Cortex of kidney (tissue), 1 donor: ENCODE measurements at places on chromosomes 2 and 18.

DNA sequence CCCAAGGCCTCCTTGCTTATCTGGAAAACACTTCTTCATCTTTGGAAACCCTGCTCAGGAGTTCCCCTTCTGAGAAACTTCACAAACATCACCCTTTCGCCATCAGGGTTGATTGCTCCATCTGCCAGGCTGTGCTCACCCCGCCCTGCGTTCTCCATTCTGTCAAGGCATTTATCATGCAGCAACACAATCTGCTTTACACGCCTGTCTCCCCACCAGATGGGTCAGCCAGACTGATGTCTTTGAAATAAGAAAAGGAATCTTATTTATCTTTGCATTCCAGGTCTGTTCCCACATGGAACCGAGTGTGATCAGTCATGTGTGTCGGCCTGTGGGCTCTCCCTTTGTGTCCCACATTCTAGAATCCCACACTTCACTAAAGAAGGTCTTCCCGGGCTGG, 110.0 kb upstream of the ARL4C start:
- DNase-seq, result no peak

DNA sequence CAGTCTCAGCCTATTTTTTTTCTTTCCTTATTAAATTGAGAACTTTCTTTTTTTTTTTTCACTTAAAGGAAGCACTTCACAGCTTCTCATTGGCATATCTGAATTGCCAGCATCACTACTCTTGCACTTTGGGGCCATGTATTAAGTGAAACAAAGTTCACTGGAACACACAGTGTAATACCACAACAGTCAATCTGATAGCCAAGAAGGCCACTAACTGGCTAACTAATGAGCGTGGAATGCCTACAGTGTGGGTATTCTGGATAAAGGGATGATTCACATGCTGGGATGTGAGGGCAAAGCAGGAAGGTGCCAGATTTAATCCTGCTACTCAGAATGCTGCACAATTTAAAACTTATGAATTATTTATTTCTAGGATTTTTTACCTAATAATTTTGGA, 11.7 kb upstream of the C18orf63 start:
- no peak for DNase-seq

DNA sequence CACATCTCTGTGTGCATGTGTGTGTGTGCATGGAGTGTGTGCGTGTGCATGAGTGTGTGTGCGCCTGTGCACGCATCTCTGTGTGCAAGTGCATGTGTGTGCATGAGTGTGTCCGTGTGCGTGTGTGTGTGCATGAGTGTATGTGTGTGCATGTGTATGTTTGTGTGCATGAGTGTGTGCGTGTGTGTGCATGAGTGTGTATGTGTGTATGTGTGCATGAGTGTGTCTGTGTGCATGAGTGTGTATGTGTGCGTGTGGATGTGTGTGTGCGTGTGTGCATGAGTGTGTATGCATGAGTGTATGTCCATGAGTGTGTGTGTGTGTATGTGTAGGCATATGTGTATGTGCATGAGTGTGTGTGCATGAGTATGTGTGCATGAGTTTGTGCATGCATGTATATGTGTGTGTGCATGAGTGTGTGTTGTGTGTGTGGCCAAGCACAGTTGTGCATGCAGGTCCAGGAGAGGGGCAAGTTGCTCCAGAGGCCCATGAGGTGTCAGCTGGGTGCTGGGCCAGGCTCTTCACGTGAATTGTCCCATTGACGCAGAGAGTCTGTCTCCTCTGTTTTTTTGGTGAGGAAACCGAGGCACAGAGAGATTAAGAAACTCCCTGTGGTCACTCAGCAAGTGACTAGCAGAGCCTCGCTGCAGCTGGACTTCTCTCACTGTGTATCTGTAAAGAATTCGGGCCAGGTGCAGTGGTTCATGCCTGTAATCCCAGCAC, 75.5 kb downstream of the ASB1 start:
- DNase-seq, result no peak

- DNase-seq, result no peak
Observed at GRCh38 chr2:7774481-7774880, 857.3 kb downstream of the RNF144A start.

DNA sequence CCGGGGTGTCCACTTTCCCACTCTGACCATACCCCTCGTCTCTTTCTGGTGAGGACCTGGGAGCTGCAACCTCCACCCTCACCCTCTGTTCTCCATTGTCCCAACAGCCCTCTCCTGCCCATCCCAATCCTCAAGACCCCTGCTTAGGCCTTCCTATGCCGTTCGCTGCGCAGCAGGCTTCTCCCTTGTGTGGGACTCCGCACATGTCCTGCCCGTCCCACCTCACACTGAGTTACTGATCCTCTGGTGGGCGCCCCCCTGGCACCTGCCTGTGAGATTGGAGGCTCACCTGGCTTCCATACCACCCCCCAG, 119.5 kb upstream of the SNTG2 start:
- DNase-seq, result no peak

DNA sequence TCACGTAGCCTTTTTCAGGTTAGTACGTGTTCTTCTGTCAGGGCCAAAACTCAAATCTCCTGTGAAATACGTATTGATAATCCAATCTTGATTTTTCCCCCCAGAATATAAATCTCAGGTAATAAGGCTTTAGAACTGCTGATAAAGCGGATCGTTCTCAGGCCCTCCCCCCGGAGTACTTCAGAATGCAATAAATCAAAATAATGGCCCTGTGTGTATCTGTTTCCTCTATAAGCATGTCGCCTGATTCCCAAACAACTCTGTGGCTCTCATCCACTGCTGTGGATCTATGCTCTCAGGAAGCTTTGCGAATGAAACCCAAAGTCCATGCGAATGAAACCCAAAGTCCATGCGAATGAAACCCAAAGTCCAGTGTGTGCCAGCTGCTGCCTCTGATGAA, 49.4 kb downstream of the IMPA2 start:
- DNase-seq, result no peak

DNA sequence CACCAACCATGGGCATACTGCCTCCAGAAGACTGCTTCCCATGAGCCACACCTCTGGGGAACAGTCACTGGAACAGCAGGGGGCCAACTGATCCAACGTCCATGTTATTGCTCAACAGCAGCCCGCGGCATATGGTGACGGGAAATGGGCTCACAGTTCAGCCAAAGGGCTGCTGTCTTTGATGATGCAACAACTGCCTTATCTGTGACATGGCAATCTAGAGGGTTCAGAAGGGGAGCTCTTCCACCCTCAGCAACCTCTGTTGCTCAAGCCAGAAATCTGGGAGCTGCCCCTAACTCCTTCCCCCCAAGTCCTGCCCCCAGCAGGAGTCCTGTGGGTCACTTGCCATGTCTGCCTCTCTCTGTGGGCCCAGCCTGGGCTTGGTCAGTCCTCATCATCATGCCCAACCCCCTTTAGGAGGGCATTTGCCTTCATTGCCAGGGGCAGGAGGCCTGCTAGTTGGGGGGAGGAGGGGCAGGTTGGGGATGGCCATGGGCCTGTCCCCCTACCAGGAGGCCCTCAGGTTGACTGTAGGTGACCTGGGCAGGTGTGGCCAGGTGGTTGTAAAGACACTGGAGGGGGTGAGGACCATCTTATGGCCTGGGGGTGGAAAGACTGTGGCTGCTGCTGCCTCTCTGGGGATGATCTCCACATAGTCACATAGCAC, 212.9 kb downstream of the CYP26B1 start:
- DNase-seq, result no peak

DNA sequence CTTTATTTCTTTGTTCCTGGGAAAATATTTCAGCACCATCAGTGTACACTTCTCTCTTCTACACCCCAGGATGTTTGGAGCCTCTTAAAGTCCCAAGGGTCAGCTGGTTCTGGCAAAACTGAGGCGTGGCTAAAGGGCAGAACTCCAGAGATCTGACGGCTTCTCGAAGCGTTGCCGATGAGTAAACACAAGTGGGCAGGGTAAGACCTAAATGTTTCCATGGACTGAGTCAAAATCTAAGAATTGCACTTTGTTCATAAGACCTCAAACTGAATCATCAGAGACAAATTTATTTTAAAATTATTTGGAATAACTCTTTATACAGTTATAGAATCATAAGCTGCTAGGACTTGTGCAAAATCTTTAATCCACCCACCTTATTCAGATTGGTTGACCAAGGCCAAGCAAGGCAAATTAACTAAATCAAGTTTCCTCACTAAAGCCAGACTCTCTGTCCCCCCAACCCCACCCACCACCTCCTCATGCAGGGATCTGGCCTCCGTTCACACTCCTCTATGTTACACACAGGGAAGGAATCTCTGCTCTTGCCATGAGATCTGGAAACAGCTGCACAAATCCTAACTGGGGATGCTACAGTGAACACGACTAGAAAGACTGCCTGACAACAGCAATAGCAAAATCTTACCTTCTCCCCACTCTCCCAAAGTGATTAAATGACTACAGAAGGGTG, 342.6 kb upstream of the KLHL29 start:
- no peak for DNase-seq

- DNase-seq, result no peak
Observed at GRCh38 chr2:112118148-112118547, 20.0 kb upstream of the FBLN7 start.

DNA sequence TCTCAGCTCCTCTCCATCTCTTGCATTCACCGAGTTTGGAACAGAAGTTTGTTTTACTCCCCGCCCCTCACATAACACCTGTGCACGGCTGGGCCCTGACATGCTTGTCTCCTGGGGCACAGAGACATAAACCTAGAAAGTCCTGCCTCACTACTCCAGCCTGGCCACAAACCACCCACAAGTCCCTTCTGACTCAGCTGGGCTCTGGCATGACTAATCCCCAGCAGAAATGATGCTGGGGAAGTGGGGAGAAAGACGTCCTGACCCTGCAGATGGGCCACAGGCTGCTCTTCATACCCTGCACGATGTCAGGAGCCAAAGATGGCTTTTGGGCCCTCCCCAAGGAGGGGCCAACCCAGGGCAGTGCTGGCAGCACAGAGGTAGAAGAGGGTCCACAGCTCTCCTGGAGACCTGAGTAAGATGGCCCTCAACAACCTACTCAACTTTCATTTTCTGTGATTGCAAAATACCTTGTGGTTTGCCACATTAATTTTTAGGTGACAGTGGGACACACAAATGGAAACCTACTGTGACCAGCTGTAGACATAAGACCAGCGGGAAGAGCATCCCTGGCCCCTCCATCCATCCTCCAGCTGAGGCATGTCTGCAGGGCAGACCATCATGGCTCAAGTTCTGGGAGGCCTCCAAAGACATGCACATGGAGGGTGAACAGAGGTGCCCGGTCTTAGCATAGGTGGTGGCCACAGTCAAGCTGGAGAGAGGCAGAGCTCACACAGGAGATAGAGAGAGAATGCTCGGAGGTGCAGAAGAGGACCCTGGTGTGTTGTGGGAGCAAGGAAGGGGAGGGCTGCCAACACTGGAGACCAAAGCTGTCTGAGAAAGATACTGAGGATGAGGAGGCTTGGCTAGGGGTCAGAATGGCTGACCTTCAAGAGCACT, 40.0 kb downstream of the DNMT3A start:
- no peak for DNase-seq

- DNase-seq, result no peak
Observed at GRCh38 chr2:217887841-217888701, 114.7 kb downstream of the TNS1 start.

DNA sequence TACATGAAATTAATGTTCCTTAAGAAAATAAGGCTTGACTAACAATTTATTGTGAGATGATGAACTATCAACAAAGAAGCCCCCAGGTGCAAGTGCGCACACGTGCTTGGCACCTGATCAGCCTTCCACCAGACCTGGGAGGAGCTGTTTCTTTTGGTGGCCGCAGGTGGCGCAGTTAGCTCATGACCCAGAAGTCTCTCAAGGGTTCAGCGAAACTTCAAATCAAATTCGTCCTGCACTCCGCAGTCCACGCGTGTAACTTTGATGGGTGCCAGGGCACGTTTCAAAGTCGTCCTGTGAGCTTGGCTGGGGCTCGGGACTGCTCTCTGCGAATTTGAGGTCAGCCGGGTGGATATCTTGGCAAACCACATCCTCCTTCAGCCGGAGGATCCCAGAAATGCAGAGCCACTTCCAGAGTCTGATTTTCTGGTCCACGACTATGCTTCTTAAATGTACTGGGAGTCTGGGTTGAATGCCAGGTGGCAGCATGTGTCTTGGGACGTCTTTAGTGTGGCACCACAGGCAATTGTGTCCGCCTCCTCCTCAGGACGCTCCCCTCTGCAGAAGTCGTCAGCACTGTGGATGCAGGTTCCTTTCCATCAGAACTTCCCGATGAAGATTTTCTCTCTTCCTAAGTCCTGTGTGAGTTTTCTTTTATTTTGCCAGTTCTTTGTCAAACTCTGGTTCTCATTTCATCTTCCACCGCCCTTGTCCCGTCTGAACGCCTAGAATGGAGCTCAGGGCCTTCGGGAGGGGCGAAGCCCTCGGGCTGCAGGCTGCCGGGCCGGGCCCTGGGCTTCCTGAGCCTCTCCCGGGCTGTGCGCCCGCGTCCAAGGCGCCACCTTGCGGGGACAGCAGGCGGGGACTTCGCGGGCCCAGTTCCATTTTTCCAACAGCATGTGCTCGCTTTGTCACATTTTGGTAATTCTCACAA, 61.3 kb upstream of the RAPGEF4 start:
- no peak for DNase-seq
